CMK (cell line): ENCODE measurements at places on chromosomes 5 and 9.

DNA sequence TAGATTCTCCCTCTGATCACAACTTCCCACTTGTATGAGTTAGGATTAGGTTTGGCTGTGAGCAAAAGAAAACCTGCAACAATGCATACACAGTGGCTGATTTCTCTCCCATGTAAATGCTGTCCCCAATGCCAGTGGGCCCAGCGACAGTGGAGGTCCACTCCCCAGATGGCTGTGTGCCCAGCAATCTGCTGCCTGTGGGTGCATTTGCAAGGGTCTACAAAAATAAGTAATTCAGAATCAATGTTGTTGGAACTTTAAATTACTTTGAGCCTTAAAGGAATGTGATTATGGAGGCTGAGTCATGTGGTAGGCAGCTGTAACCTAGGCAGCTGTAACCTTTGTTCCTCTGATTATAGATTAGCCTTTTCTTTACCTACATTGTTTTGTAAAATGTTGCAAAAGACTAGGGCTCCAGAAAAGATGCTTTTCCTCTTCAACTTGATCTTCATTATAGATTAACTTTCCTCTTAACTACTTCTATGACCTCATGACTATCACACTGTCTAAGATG is 14.2 kb upstream of the MXD3 start:
- DNase-seq = no peak

DNA sequence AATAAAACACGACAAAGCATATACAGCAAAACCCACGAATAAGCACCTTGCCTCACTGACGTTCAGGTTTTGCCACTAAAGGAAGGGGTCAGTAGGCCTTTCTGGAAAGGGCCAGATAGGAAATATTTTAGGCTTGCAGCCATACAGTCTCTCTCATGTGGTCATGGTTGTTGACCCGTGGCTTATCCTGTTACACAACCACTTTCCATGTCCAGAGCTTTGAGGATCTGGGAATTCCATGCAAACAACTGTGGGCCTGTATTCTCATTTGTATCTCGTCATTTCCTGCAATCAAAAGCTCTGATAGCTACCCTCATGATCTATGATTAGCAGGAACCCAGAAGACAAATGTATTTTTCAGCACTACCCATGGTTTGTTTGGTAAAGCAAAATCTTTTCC is 108.3 kb downstream of the DRD1 start:
- DNase-seq = no peak

GRCh38 chr9:38389313-38389712 is 3.2 kb upstream of the ALDH1B1 start:
- DNase-seq = no peak

DNA sequence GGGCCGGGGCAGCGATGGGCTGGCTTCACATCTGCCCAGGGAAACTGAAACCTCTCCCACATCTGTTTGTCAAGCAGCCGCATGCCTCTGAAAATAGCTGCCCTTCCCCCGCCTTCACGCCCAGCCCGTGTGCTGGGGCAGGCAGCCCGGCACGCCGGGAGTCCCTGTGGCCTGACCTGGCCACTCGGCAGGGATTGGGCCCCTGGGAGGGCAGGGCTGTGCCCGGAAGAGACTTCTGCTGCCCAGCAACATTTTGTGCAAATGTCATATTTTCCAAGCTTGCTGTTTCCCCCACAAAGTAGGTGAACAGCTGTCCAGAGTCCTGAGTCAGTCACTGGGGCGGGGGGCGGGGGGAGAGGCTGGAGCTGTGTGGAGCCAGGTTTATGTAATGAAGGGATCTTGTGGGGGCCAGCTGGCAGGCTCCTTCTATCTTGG is 8.2 kb downstream of the COL27A1 start:
- no peak for DNase-seq

DNA sequence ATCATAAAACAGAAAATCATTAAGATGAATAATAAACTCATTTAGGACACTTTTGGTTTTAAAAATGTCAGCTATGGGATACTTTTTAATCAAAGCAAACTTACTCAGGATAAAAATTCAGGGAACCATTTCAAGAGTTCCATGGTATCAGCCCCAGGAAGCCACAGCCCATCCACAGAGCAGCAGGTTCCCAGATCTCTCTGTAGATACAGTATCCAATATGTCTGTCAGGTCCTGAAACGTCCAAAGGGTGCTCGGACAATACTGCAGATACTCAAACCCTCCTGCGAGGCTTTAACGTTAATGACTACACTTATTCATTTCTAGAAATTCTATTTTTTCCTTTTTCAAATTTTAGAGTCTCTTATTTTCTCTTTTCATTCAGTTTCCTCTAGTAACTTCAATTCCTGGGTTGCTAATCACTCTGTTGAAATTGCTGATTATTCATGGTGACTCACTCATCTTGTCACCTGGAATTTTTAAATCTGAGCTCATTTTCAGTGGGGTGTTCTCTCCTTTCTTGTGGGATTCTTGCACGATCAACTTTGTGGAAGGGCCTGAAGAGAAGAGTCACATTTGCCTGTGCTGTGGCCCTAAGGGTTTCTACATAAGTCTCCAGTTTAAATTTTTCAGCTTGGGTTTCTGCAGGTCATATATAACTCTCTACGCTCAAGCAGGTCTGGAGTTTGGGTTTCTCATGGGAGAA is 435.8 kb downstream of the CTNND2 start:
- DNase-seq = no peak

- DNase-seq = no peak
Measured at GRCh38 chr9:107465467-107466451, 23.8 kb downstream of the KLF4 start.

GRCh38 chr9:6049798-6050197 is 34.4 kb upstream of the RANBP6 start:
- DNase-seq = no peak

DNA sequence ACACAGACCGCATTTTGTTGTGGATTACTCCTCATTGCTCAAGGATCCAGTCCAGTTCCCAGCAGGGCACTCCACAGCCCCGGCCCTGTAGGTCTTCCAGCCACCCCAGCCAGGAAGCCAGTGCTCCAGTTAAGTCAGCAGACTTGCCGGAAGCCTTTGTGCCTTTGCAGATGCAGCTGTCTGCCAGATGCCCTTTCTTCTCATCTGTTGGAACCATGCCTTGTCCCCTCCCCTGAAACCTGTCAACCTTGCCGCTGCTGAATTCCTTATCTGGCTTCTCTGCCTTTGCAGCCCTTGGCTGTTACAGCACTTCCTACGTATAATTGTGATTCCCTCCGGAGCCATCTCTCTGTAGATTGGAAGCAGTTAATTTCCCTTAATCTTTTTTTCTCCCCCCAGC is 28.4 kb downstream of the PSAT1 start:
- no peak for DNase-seq

- DNase-seq = no peak
Measured at GRCh38 chr9:77541600-77541999, 106.5 kb downstream of the GNA14 start.

- DNase-seq = no peak
Measured at GRCh38 chr9:110188991-110189390, 19.0 kb downstream of the C9orf152 start.

DNA sequence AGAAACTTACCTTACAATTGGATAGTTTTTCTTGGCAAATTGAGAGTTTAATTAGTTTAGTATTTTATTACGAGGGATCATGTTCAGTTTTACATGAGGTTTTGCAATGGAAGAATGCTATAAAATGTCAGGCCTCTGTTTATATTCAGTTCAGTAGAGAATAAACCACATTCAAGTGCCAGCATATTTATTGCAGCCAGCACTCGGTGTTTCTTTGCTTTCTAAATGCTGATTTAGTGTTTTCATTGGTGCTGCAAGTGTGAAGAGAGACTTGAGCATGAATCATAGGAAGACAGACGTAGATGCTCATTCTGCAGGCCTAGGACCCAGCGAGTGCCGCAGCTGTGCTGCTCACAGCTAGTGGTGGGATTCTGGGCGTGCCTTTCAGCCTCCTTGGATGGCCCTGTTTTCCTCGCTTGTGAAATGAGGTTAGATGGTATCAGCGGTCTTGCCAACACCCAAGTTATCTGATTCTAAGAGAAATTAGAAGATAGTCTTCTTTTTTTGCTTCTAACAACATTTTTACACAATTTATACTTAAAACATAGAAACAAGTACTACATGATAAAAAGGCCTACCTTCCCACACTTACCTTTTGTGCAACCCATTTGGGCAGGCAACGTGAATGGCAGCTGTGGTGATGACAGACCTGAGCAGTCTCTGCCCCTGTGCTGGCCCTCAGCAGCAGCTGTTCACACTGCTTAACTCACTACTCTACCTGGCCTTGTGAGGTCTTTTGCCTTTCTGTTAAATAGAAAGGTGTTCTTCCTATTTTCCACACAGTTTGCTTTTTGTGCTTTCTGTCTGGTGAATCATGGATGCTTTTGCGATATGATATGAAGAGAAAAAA is 26.8 kb upstream of the TNFAIP8 start:
- no peak for DNase-seq
